ENCODE measurements at places on chromosomes 2 and 18.

DNA sequence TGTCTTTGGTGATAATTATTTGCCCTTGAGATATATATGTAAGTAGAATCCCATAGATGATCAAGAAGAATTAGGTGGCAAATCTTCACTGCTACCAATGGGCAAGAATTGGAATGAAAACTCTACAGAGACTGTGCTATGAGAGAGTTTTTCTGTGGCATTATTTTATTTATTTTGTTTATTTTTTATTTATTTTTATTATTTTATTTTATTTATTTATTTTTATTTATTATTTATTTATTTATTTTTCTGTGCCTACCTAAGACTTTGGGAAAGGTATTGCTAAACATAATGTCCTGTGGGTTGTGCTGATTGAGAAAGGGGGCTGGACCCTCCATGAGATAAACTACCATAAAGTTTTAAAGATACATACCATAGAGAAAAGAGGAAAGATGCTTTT, 16.6 kb upstream of the NR4A2 start:
- DNase-seq, result no peak

GRCh38 chr18:36041146-36041545, 26.2 kb downstream of the RPRD1A start:
- no peak for DNase-seq

- DNase-seq, result no peak
Observed at GRCh38 chr2:207395535-207396251, 134.1 kb upstream of the CREB1 start.

DNA sequence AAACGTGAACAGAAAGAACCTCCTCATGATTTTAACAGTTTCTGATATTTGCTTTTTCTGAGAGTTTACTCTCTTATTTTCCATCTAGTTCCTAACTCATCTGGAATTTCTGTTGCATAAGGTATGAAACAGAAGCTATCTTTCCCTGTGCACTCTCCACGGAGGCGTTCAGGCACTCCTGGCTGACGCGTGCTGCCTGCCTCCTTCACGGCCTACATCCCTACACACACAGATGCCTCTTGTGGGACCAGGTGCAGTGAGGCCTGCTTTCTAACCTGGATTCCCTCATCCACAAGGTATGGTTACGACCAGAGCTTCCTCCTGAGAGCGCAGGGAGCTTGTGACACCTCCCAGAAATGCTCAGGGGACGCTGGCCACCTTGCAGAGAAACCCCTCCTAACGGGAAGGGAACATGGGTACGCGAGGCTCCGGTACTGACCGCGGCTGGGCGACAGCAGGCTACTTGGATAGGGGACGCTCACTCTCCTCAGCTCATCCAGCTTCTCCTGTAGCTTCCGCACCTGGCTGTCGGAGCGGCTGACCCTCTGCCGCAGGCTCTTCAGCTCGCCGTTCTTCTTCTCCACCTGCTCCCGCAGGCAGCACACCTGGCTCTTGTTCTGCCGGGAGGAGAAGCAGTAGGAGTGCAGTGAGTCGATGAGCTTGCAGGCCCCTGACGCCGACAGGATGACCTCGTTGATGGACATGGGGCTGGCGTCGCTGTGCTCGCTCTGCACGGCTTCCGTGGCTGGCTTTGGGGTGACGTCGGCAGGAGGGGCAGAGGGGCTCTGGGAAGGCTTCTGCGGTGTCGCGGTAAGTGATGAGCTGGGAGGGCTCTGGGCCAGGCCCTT, 4.3 kb downstream of the THAP4 start:
- no peak for DNase-seq

DNA sequence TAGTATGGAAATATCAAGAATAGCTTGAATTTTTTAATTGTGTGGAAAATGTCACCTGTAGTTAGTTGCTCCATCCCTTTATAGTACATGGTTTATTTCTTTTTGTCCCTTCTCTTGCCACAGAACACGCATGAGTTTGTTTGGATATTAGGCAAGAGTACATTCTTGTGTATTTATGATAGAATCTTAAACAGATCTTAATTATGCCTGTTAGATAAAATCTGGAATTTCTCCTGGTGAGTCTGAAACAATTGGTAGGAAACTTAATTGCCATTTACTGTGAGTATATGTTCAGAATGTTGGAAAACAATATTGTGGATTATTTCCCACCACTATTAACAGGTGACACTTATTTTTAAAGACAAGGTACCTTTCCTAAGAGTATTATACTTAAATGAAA, 30.2 kb upstream of the CABYR start:
- DNase-seq, result no peak

DNA sequence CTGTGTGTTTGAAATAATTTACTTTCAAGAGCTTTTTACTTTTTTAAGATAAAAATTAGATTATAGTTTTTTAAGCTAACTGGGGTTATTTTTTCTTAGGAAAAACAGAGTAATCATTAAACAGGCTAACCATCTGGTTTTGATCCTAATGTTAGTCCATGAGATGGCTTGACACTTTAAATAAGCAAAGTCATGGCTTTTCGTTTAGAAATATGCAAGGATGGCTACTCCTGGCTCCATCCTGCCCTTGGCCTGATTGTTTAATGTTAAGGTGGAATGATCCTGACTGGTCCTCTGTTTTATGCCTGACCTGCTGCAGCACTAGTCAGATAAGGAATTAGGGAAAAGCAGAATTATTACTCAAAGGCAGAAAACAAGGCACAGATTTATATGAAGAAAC, 39.7 kb upstream of the PNPT1 start:
- no peak for DNase-seq

Data from GM12864 (cell line).